HCT116 (cell line): ENCODE measurements at places on chromosomes 11 and 22. TPM values are rescaled to one million over a fixed set of nuclear protein-coding genes. Genes with fewer than 3 reads are reported as not detected.

DNA sequence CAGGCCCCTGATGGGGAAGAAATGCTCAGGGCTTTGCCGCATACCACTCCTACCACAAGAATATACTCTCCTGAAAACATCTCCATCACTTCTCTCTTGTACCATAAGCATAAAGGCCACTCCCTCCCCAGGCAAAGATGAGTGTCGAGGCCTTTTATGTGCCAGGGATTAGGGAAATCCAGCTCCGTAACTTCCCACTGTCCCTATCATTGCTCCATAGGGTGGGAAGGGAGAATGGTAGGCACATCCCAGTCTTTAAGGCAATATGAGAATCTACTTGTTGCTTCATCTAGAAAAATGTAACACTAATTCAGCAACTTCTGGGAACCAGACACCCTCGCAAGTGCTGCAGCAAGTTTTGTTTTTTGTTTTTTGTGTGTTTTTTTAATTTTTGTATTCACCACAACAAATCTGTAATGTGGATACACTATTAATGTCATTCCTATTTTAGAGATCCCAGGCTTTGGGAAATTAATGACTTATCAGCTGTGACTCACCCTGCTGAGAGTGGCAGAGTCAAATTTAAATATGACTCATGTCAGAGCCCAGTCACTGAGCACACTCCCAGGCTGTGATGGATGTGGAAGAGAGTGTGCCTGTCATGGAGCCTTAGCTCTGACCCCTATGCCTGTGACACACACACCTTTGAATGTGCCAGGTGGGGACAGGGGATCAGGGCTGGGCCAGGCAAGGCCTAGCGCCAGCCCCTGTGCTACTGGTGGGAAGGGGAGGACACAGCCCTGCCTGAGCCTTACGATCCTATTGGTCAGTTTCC, 23.4 kb downstream of the PANX1 start:
- no peak overlapping the region for H3K4me3 ChIP-seq
- peaks cover 43% of the 10 kb centered on the region for H3K4me1 ChIP-seq
- H3K27me3 ChIP-seq: no peaks in the 10 kb centered on the region
- H3K27ac ChIP-seq: peak overlapping the region; percentile 28; the same call in 1 of the 2 replicates

GRCh38 chr11:76806131-76806530, 23.0 kb downstream of the TSKU start:
- H3K4me3 ChIP-seq: no peak overlapping the region
- H3K27ac ChIP-seq: no peak overlapping the region
- no peaks in the 10 kb centered on the region for H3K36me3 ChIP-seq
- H3K4me1 ChIP-seq: no peaks in the 10 kb centered on the region

GRCh38 chr11:77542296-77542695, 47.5 kb upstream of the AQP11 start:
- DNase-seq: no peak
- H3K4me1 ChIP-seq: no peaks in the 10 kb centered on the region
- no peak overlapping the region for H3K4me3 ChIP-seq
- H3K36me3 ChIP-seq: no peaks in the 10 kb centered on the region
- no peaks in the 10 kb centered on the region for H3K27me3 ChIP-seq
- no peak overlapping the region for H3K27ac ChIP-seq

DNA sequence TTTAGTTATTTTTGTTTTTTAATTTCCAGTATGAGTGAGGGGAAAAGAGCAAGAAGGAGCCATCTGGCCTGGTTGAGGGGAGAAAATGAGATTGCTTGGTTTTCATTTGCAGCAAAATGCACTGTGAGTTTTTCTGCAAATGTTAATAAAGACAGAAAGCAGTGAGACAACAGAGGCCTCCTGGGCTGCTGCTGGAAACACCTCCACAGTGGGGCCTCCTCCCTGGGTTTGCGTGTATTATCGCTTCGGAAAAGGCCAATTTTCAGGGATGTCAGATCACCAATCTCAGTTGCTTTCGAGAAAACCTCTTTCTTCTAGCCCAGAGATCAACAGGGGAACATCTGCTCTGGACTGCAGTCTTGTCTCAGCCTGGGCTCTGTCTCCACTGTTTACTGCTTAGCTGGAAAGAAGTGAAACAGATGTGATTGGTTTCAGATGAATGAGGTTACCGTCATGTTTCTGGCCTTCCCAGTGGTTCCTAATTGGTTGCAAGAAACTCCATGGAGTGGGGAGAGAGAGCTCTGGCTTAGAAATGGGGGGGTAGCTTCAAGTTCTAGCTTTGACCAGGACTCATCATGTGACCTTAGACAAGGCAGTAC, 17.3 kb downstream of the TSPAN18 start:
- DNase-seq: no peak
- H3K4me1 ChIP-seq: no peaks in the 10 kb centered on the region
- no peaks in the 10 kb centered on the region for H3K36me3 ChIP-seq
- H3K4me3 ChIP-seq: no peak overlapping the region

GRCh38 chr11:16788141-16789062, 50.0 kb downstream of the C11orf58 start:
- no peaks in the 10 kb centered on the region for H3K36me3 ChIP-seq
- peaks cover 53% of the 10 kb centered on the region for H3K4me1 ChIP-seq
- H3K27ac ChIP-seq: peak overlapping the region; percentile 37
- H3K4me3 ChIP-seq: no peak overlapping the region
- peak; percentile 75 for DNase-seq

DNA sequence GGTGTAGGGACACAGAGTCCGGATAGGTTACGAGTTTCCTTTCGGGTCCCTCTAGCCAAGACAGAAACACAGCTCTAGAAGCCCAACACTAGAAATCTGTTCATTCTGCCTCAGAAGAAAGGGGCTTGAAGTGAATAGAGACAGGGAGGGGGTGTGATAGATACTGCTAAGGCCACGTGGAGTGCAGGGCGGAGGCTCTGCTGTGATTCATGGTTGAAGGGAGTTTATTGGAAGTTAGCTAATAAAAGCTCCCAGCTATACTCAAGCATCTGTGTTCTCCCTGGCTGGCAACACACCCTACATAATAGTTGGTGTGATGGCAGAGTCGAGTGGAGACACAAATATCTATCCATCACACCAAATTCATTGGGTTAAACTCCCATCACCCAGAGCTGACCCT, 337.4 kb downstream of the CADM1 start:
- no peak overlapping the region for H3K4me3 ChIP-seq
- H3K36me3 ChIP-seq: no peaks in the 10 kb centered on the region
- H3K4me1 ChIP-seq: no peaks in the 10 kb centered on the region
- no peak for DNase-seq
- no peaks in the 10 kb centered on the region for H3K27me3 ChIP-seq

GRCh38 chr22:44289414-44290171, 23.2 kb downstream of the SHISAL1 start:
- peaks cover 1% of the 10 kb centered on the region; the same call in 1 of the 2 replicates for H3K27me3 ChIP-seq
- no peak for DNase-seq
- no peak overlapping the region for H3K4me3 ChIP-seq
- H3K36me3 ChIP-seq: no peaks in the 10 kb centered on the region

- no peak overlapping the region for H3K4me3 ChIP-seq
- DNase-seq: no peak
- no peaks in the 10 kb centered on the region for H3K4me1 ChIP-seq
- no peaks in the 10 kb centered on the region for H3K36me3 ChIP-seq
- H3K27me3 ChIP-seq: no peaks in the 10 kb centered on the region
These were observed 106.4 kb upstream of the KIRREL3 start for GRCh38 chr11:127106938-127107337.

DNA sequence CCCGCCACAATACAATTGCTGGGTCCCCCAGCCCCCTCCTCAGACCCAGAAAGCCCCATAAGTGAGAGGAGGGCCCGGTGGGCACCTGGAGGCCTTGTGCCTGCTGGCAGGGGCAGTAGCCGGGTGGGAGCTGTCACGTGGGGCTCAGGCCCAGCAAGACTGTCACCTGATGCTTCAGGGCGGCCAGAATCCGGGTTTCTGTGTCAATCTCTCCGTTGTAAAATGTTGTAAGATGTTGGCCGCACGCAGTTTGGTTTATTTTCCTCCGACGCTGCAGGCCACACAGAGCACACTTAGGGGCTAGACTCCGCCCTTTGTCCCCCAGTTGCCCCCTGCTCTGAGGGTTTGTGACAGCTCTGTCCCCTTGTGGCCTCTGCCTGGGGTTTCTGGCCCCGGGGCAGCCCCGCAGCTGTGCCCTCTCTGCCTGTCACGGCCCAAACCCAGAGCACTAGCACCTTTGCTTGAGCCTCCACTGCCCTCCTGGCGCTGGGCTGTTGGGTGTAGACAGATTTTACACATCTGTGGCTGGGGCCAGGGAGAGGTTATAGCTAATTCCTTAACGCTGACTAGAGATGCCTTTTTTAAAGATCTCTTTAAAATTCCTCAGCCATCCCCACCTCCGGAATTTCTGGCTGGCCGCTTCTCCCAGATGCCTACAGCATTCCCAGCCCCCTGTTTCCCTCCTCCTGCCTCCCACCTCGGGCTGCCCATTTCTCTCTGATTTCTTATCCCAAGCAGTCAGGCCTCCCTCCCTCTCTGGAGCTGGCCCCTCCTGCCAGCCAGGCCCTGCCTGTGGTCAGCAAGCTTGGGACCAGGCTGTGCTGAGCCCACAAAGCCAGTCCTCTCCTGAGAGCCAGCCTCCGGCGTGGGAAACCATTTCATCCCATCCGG, 3.2 kb upstream of the PRR5 start:
- no peak overlapping the region for H3K4me3 ChIP-seq
- peaks cover 13% of the 10 kb centered on the region for H3K4me1 ChIP-seq
- DNase-seq: no peak
- H3K27ac ChIP-seq: no peak overlapping the region
- H3K27me3 ChIP-seq: no peaks in the 10 kb centered on the region

OR8G1 gene
- not detected for total RNA-seq

NFAM1 gene
- total RNA-seq: 0.12 TPM
